Stimulated activated CD8-positive, alpha-beta memory T cell treated with anti-CD3 and anti-CD28 coated beads, Interleukin-4, amount 100 ng/mL, for 4 hours (primary cell): ENCODE measurements at places on chromosomes 4 and X.

- DNase-seq = no peak
Observed at GRCh38 chr4:86481440-86481839, 112.7 kb upstream of the PTPN13 start.

GRCh38 chr4:65845199-65845773 is 175.0 kb upstream of the EPHA5 start:
- DNase-seq = no peak

GRCh38 chrX:22314692-22315091 is 42.0 kb downstream of the CBLL2 start:
- no peak for DNase-seq

- DNase-seq = no peak
Observed at GRCh38 chr4:8904041-8904501, 32.4 kb upstream of the HMX1 start.

- DNase-seq = no peak
Observed at GRCh38 chrX:121298499-121298898, 251.1 kb downstream of the GLUD2 start.

GRCh38 chr4:83757121-83757621 is 221.3 kb downstream of the GPAT3 start:
- no peak for DNase-seq

GRCh38 chr4:84916227-84916626 is 50.3 kb downstream of the WDFY3 start:
- DNase-seq = no peak

- DNase-seq = no peak
Observed at GRCh38 chr4:41155194-41155830, 59.0 kb downstream of the APBB2 start.

DNA sequence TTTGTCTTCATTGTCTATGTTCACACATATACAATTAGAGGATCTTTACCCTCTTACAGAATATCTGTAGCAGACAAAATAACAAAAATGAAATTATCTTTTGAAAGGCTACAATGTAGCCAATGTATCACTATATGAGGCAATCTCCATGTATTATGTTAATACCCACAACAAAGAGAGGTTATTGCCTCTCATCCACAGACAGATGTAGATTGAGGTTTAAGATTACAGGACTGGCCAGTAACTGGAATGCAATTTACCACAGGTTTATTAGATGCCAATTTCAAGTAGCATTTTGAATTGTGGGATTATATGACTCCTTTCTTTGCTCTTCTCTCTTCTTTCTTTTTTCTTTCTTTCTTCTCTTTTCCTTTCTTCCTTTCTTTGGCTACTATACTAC is 242.6 kb downstream of the ANKRD50 start:
- no peak for DNase-seq

DNA sequence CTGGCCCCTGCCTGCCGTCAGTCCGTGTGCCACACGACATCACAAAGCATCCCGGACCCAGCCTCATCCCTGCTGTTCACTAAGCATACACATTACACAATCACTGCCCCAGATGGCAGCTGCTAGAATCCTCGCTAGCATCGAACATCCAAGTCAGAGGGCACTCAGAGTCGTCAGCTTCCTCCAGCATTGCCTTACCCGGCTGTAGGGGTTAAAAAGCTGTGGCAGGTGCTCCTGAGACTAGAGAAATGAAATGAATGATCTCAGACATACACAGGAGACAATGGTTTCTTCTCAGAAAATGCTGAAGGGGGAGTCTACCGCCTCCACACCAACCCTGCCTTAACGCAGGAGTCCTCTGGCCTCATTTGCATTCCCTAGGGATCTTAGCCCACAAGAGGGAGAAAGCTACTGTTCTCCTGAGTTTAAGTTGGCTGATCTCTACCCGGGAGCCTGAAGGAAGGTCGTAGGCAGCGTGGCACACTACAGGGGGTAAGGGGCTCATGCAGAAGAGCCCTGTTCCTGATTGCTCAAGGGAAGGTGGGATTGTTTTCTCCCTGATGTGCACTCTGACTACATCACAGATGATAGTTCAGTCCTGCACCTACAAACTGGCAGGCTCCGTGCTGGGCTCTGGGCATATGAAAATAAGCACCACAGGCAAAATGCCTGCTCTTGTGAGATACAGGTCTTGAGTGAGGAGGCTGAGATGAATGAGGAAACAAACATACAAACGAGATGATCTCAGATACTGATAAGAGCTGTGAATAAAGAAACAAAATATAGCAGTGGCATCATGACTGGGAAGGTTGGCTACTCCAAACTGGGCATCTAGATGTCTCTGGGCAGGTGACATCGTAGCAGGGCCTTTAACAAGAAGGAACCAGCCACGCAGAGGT is 2.6 kb upstream of the KIAA0232 start:
- no peak for DNase-seq

DNA sequence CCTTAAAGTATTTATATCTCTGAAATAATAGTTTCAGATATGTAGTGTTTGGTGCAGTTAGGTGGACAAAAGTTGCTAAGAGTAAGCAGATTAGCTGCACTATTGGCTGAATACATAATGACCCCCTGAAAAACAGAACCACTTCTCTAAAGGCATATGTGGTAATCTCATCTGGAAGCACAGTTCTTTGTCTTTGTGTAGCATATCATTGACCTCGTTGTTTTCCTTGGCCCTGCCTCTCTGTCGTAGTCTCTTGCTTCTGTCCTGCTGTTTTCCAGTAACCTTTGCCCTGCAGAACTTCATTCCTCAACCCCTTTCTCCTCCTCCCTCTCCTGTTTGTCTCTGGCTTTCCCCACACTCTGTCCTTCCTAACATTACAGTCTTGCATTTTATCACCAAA is 41.4 kb downstream of the JADE3 start:
- DNase-seq = no peak

DNA sequence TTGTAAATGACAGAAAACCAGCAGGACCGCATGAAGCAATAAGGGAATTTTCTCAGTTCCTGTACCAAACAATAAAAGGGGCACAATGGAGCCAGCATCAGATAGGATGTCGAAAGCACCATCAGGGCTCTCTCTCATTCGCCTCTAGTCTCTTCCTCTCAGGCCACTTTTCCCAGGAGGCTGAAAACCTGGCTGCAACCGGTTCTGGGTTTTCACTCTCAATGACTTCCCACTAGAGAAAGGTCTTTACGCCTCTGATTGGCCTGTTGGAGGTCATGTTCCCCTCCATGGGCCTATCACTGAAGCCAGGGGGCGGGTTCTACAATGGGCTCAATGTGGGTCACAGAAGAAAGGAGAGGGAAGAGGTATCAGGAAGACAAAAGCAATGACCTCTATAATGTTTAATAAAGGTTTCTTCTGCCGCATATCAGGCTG is 29.3 kb downstream of the ZNF827 start:
- DNase-seq = no peak

DNA sequence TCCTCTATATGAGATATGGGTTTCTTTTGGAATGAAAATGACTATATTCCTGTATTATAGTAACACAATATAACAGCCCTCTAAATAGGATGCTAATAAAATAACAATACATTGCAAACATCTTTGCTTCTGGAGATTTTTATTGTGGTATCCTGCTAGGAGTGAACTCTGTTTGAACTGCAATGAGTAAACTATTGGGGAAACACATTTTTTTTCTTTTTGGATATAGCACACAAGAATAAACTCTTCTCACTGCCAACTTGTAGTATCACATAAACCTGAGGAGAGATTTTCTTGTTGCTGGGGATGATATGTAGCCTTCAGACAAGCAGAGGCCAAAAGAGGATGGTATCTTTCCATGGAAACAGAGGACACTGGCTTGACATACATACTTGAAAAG is 238.2 kb downstream of the C4orf33 start:
- no peak for DNase-seq

DNA sequence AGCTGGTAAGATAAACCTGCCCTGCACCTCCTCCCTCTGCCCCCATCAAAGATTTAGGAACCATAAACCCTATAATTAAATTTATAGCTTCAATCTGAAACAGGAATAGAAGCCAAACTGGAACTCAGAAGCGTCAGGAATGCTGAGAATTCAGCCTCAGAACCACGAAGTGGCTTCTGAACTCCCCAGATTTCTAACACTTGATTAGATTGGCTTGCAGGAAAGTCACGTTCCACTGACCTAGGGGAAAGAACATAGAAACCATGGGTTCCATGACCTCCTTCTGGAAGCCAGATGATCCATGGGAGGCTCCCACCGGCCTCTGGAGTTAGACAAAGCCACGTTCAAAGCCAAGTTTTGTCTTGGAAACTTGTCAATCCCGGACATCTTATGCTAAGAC is 356.5 kb downstream of the MID1IP1 start:
- DNase-seq = no peak

- DNase-seq = no peak
Observed at GRCh38 chr4:35938936-35939335, 305.4 kb downstream of the ARAP2 start.

GRCh38 chr4:48698029-48698971 is 81.8 kb downstream of the FRYL start:
- DNase-seq = no peak

DNA sequence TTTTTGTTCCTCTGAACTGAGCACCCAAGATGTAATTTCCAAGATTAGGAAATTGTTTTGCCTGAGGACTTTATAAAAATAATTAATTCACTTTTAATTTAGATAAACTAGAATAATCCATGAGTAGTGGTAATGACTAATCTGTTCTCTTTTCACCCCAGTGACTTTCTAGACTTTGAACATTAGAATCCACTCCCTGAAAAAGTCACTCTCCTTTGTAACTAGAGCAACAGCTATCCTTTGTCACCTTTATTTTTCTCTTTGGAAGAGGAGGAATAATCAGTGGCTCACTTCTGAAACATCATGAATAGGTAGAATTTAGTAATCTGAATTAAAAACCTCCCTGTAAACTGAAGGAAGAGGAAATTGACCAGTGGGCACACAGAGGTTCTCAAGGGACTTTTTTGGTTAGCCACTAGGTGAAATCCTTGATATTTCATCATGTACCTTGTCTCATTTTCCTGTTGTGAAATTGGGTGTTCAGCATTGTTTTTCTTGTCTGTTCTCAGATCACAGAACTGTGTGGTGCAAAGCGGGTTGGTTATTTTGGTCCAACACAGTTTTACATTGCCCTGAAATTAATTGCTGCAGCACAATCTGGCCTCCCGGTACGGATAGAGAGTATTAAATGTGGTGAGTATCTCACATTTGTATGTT is 59.4 kb downstream of the REPS2 start:
- DNase-seq = no peak

GRCh38 chrX:47878198-47878597 is 41.5 kb downstream of the ZNF81 start:
- no peak for DNase-seq

DNA sequence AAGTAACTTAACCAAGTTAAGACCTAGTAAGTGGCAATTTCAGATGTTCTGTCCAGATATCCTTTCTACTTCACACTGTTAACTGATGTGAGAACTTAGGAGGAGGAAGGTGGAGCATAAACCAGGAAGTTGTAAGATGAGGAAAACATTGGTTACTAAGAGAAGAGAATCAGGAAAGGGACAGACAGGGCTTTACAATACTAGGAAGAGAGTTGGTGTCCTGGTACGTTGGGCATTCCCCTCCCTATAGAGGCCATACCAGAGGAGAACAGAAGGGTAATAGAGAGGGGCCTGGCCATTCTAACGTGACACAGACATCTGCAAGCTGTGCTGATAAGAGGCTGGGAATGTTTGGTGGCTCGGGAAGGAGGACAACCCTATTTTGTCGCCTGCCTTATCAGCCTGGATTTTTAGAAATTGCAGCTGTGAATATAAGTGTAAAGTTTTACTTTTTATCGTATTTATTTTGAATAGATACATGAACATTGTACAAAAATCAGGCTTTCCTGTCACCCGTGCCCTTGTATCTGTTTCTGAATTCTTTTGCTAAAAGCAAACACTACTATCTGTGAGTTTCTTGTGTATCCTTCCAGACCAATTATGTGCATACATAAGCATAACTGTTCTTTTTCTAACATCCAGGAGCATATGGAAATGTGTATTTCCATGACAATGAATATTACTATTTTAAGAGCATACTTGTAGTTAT is 53.5 kb upstream of the HPRT1 start:
- DNase-seq = no peak

DNA sequence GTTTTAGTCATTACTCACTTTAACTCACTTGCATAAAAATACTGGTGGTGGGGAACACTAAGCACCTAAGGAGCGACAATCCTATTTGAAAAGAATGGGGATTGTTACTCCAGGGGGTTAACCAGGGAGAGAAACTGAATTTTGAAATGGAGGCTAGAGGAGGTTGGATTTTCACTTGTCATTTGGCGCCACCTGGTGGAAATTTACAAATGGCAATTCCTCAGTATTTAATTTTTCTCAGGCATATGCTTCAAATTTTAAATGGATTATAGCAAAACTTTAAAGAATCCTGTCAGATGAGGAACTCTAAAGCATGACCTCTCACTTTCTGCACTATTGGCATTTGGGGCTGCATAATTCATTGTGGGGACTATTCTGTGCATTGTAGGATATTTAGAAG is 2.7 kb upstream of the GEMIN8 start:
- peak; percentile 13 for DNase-seq

- no peak for DNase-seq
Observed at GRCh38 chr4:6134612-6135220, 65.6 kb downstream of the JAKMIP1 start.

- DNase-seq = no peak
Observed at GRCh38 chrX:108558217-108558616, 118.6 kb downstream of the COL4A5 start.

GRCh38 chr4:168380290-168380689 is 61.7 kb upstream of the DDX60 start:
- no peak for DNase-seq

DNA sequence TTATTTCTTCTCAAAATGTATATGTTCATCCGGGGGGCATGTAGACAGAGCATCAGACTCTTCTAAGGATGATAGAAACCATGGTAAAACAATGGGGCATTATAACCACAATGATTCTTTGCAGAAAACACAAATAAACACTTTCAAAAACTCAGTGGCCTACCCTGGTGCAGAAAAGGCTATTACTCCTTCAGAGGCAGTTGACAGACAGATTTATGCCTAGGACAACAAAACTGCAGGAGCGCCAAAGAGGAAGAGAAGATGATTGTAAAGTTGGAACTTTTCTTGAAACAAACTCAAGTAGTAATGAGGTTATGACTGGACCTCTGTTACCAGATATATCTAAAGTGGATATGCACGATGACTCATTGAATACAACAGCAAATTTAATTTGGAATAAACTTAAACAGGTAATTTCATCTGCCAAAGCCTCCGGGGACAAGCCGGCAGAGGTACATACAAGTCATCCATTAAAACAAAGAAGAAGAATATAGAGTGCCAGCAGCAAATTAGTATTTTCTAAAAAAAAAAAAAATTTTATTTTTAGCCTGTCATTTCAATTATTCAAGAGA is 1068.4 kb upstream of the INTU start:
- DNase-seq = no peak

GRCh38 chr4:53527326-53527725 is 64.0 kb downstream of the LNX1 start:
- no peak for DNase-seq
